NCI-H1105 (cell line): ENCODE measurements at places on chromosomes 5 and 9.

DNA sequence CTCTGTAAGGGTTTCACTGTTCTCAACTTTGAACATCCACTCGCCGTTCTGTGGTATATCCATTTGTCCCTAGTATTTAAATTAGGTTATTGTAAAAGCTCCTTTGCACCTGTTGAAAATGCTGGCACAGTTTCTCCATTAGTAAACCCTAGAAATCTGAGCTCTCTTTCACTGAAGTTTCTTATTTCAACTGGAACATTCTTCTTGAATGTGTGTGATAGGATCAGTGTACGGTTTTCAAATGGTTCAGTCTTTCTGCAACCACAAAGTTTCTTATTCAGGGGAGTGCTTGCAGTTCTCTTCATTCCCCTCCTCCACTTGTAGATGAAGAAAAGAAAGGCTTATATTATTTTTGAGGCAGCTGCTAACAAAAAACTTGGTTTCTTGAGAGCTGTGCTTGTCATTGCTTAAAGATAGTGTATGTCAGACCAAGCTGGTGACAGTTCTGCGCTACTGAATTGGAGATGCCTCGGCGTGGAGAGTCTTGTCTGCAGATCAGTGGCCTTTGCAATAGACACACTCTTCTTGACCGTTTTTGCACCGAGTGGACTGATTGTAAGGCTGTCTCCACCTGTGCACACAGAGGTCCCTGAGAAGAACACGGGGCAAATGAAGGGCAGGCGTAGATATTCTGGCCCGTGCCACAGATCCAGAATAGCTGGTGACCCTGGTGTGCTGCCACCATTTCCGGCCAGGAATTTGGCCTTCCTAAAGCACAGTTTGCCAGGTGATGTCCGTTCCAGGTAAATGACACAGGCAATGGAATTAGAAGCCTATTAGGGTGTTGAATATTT lies 102.2 kb downstream of the TRIO start:
- no peak for DNase-seq

DNA sequence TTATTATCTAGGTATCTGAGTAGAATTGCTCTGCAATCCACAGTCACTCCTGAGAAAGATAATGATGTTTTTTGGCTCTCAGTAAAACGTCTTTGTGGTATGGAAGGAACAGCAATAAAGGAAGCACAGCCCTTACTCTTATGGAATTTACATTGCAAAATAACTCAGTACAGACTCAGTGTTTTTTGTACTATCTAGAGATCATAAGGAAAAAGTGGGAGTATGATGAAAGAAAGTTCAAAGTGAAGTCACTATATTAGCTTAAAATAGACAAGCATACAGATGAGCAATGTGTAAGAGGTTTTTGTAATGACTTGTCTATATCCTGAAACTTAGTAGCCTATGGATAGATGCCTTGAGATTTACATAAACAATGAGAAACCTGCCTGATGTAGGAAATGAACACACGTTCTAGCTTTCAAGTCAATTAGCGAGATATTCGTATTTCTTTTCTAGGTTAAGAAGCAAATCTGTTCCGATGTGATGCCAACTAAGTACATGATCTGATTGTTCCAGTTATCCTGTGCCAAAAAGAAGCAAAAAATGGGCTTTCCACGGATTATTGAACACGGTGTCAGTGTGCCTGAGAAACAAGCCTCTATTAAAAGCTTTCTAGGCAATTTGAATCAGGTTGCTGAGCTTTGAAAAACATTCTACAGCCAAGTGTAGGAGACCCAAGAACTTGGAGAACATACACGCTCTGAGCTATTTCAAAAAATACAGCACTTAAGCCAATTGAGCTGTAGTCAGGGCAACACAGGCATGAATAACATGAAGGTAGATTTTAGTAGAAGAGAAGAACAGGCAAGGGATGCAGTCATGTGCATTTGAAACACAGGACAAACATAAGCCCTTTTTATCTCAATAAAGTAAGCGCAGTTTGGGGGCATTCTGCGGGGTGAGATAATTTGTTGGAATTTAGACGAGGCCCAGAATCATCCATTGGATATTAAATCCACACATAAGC lies 86.3 kb upstream of the TAF11L2 start:
- DNase-seq, result no peak

GRCh38 chr5:150302301-150303069 lies at the start of gene ARSI:
ARSI (minus strand) TSS chr5:150302905; CDS start chr5:150302373, 532 bp downstream.
- DNase-seq, result no peak

GRCh38 chr9:132412089-132412488 lies 2.1 kb downstream of the CFAP77 start:
- no peak for DNase-seq

- no peak for DNase-seq
Measured at GRCh38 chr5:132661231-132662003, 3.4 kb downstream of the IL13 start.

GRCh38 chr9:27943501-27943900 lies 370.2 kb upstream of the C9orf72 start:
- peak; percentile 59 for DNase-seq

GRCh38 chr5:163727028-163727427 lies 221.6 kb downstream of the MAT2B start:
- no peak for DNase-seq

GRCh38 chr5:124843596-124843899 lies 97.1 kb upstream of the ZNF608 start:
- no peak for DNase-seq

DNA sequence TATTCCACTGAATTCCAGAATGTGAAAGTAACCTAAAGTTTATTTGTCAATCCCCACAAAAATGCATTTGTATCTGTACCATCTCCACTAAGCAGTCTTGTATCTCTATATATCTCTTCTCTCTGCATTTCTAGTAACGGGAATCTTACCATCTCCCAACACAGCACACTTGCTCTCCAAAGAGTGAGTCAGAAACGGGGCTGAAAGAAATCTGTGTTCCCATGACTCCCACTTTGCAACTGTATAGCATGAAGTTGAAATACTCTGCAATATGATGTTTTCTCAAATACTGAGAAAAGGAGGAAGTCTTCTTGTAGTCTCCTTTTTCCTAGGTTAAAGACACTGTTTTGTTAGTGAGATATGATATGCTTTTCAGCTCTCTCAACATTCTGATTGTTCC lies 848.8 kb upstream of the ACO1 start:
- DNase-seq, result no peak

DNA sequence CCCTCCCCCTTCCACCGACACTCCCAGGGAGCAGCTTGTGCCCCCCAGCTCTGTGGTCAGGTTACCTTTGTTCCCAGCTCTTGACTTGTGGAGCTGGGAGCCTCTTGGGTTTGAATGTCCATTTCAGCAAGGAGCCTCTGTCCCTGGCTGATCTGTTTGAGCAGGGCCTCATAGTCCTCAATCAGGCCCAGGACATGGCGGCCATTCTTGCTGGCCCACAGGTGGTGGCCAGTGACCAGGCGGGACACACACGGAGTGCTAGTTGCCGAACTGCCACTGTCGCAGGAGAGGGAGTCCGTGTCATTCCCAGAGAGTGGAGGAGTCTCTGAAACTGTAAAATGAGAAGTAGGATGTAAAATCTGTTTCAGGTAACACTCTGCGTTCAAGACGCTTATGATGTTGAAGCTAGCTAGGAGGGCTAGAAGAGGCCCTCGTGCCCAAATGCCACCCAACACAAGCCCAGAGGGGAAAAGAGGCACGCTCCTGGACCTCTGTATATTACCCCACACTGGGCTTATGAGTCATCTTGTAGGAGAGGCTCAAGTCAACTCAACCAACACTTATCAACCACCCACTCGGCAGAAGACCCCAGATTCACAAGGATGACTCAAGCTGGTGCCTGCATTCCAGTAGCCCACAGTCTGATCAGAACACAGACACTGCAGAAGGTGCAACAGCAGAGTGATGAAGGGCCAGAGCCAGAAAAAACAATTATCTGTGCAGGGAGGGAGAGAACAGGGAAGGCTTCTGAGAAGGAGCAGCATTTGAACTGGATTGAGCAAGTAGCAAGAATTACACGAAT lies 177.0 kb downstream of the CDK5RAP2 start:
- DNase-seq, result no peak

DNA sequence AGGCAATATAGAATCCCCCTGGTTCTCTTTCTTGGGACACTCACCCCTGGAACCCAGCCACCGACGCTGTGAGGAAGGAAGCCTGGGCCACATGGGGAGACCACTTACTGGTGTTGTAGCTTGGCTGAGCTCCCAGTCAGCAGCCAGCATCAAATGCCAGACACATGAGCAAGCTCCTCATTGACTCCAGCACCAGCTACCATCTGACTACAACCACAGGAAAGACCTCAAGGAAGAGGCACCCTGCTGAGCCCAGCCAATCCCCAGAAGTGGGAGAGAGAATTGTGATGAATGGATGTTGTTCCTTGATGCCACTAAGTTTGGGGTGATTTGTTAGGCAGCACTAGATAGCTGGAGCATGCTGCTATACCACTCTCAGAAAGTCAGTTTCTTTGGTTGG lies 36.0 kb downstream of the BNIP1 start:
- DNase-seq, result no peak

DNA sequence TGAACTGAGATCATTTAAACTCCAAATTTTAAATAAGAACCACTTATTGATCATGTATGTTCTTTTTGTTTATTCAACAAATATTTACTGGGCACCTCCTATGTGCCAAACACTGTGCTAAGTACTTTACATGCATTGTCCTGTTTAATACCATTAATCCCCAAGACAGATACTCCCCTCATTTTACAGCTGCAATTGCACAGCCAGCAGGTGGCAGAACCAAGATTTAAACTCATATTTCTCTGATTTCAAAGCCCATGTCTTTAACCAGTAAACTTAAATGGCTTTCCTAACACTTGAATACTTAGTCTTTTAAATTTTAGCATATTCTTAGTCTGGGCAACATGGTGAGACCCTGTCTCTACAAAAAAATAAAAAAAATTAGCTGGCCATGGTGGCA lies 43.4 kb upstream of the KIAA1958 start:
- DNase-seq, result no peak

DNA sequence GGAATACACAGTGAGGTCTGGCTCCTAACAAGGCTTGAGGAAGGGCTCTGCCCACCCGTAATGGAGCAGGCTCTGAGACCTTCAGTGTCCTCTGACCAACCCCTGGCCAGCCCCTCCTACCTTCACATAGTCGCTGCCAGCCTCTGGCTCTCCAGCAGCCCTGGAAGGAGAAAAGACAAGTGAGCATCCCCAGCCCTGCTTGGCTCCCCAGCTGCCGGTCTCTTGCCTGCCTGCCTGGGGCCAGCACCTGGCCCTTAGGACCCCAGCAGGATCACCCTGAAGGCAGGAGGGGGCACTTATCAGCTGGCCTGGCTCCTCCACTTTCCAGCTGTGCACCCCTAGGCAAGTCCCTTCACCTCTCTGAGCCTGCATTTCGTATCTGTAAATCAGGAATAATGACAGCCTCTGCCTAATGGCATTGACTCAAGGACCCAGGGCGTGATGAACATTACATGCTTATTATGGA lies 16.9 kb downstream of the SH2D3C start:
- DNase-seq, result no peak

DNA sequence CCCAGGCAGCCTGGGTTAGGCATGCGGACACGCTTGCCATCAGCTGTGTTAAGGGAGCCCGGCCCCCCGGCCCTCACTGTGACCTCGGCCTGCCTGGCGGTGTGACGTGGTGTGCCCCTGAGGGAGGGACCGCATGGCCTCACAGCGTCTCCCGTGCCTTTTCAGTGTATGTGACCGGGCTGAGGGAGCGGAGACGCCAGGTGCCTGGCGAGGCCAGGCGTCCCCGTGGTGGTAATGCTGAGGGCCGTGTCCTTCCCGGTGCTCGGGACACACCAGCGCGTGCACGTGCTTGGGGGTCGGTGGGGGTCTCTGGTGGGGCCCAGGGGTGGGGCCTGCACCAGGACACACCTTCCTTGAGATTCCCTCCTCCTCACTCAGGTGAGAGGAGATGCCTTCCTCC lies 10.9 kb downstream of the RNU6ATAC start:
- no peak for DNase-seq

GRCh38 chr9:101738566-101739183 lies at the start of gene GRIN3A:
GRIN3A (minus strand) TSS chr9:101738647; CDS start chr9:101737979, 668 bp downstream.
- peak; percentile 69 for DNase-seq

GRCh38 chr5:87277279-87277835 lies 9.7 kb downstream of the RASA1 start:
- no peak for DNase-seq

DNA sequence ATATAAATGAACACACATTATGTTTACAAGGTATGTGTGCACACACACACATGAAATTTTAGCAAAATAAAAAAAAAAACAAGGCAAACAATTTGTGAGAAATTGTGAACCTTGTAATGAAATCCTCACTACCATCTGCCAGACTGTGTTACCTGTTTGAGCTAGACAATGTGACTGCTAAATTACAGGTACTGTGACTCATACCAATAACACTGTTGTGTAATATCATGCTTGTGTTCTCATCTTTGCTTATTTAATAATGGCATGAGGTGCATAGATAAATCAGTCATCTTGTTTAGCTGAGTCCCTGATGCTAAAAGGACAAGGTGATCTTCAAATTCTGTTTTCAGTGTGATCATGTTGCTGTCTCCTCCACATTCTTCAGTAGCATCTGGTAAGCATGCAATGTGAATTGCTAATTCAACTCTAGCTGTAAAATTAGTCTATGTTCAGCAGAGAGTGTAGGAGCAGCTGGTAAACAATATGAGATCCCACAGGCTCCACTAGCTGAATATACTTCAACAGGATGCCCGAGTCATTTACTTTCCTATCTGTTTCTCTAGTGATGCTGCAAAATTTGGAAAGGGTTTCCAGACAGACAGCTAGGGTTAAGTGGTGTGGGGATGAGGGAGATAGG lies 966.3 kb upstream of the C9orf72 start:
- peak; percentile 14 for DNase-seq

- no peak for DNase-seq
Measured at GRCh38 chr5:81495286-81495685, 101.4 kb upstream of the ACOT12 start.

DNA sequence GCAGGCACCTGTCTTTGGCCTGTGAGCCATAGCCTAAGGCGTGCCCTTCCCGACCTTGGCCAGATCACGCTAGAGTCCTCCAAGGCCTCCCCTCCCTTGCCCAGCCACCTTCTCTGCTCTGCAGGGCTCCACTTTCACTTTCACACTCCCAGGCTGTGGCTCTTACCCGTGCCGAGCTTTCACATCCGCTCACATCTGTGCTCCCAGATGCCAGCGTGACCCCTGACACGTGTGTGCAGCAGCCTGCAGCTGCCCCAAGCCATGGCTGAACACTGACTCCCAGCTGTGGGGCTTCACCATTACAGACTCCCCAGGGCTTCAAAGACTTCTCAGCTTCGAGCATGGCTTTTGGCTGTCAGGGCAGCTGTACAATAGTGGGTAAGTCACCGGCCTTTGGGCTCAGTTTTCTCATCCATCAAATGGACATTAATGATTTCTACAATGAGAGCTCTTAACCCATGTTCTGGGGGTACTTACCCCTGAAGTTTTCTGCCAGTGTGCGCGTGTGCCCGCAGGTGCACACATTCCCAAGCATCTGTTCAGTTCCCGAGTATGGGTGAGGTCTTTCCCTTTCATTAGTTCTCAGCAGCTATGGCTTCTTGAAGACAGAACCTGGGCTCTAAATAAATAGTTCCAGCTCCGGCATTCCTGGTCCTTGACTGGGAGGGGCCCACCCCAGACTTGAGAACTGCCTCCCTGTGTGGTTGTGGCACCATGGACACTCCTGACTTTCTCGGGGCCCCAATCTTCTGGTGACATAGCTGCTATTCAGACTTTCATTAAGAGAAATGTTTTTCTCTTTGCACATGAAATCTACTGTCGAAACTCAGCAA lies 118.6 kb downstream of the RGS3 start:
- DNase-seq, result no peak

- DNase-seq, result peak; percentile 88
Measured at GRCh38 chr9:2291980-2292704, 277.0 kb downstream of the SMARCA2 start.
